ENCODE measurements at places on chromosomes 7 and 10.

DNA sequence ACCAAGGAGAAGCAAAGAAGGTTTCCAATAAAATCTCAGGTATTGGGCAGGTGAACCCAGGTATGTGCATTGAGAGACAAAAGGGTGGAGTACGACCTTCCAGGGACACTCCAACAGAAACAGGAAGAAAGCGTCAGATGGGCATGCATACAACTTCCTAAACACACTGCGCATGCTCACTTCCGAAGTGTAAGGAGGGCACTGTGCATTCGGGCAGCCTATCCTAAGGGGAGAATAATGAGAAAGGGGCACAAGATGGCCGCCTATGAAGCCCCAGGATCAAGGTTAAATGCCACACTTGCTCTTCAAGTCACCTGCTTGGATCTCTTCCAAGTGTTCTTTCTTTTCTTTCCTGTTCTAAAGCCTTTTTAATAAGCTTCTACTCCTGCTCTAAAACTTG, 39.4 kb upstream of the PRSS1 start:
- no peak for DNase-seq

DNA sequence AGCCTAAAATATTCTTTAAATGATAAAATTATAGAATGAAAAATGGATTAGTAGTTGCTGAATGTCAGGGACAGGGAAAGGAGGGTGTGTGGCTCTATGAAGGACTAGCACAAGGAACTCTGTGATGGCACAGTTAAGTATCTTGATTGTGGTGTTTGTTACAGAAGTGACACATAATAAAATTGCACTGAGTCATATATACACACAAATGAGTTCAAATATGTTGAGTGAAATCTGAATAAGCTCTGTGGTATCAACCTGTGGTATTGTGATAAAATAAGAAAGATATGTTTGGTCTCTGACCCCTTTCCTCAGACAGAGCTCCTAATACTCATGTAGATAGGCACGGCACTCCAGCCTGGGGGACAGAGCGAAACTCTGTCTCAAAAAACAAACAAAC, 181.5 kb upstream of the TRIM24 start:
- no peak for DNase-seq

GRCh38 chr7:98591926-98592325, 25.2 kb upstream of the NPTX2 start:
- DNase-seq = no peak

- no peak for DNase-seq
Measured at GRCh38 chr7:152895527-152895926, 136.0 kb downstream of the ACTR3B start.

DNA sequence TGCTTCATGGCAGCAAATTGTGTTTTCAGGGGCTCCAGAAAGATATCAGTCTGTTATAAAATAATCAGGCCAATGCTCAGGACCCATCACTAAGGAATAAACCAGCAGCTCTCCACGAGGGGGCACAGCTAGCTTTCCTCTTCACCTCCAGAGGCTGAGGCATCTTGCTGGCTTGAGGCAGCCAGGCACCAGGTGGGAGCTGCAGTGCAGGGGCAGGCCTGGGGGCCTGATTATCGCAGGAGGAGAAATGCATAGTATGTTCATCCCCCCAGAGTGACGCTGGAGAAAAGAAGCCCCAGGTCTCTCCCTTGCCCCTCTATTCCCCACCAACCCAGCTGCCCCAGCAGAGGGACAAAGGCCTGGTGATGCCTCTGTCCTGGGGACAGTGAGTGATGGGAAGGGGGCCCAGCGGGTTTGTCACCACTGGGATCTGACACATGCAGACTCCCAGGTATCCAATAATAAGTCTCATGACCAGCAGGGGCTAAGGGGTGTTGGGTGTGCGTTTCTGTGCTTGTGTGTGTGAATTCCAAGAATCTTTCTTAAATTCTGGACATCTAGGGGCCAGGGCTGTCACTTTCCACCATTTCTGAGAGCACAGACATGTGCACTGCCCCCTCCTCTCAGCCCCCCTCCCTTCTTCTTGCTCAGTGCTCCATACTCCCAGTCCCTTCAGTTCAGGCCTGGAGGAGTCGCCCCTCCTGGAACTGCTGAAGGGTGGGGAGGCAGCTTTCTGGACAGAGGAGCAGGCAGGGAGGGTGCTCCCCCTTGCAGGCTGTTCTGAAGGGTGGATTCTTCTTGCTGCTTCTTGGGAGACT, 128.1 kb upstream of the FAM20C start:
- no peak for DNase-seq

- DNase-seq = no peak
Measured at GRCh38 chr7:92366730-92367129, 80.6 kb upstream of the GATAD1 start.

- DNase-seq = no peak
Measured at GRCh38 chr10:133453516-133454203, at the start of gene SCART1. Gene SCART1 (plus strand): TSS chr10:133453945. CDS start chr10:133453998, 53 bp downstream.

DNA sequence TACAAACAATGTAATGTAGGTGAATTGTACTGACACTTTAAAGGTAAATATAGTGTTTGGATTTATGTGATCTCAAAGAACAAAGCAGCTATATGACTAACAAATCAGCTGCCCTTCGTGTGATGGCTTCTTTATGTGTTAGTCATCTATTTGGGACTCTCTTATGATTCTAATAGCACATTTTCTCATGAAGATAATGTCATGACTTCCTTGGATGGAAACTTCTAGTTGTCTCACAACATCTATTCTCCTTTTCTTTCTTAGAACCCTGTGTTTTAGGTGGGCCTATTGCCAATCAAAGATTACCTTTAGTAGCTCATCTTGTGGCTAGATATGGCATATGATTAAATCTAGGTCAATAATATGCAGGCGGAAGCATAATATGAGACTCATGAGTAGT, 45.0 kb downstream of the TMEM106B start:
- DNase-seq = no peak

DNA sequence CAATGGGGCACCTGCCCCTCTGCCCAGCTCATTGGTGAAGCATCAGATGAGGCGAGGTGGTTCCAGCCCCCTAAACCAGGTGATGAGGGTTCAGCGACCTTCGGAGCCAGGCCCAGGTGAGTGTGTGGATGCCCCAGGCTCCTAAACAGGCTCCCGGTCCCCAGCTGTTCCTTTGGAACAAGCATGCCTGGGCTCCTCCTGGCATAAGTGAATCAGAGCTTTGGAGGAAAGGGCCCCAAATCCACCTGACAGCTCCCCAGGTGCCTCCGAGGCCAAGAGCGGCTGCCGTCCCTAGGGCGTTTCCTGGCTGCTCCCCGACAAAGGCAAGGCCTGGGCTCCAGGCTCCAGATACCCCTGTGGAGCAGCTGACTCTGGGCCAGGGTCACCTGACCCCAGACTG, 61.3 kb downstream of the YKT6 start:
- no peak for DNase-seq

GRCh38 chr7:24831240-24831639, 74.0 kb upstream of the GSDME start:
- DNase-seq = no peak

- DNase-seq = no peak
Measured at GRCh38 chr10:77835669-77836086, 90.9 kb downstream of the DLG5 start.

GRCh38 chr10:55551603-55552002, 750.6 kb upstream of the PCDH15 start:
- DNase-seq = no peak

DNA sequence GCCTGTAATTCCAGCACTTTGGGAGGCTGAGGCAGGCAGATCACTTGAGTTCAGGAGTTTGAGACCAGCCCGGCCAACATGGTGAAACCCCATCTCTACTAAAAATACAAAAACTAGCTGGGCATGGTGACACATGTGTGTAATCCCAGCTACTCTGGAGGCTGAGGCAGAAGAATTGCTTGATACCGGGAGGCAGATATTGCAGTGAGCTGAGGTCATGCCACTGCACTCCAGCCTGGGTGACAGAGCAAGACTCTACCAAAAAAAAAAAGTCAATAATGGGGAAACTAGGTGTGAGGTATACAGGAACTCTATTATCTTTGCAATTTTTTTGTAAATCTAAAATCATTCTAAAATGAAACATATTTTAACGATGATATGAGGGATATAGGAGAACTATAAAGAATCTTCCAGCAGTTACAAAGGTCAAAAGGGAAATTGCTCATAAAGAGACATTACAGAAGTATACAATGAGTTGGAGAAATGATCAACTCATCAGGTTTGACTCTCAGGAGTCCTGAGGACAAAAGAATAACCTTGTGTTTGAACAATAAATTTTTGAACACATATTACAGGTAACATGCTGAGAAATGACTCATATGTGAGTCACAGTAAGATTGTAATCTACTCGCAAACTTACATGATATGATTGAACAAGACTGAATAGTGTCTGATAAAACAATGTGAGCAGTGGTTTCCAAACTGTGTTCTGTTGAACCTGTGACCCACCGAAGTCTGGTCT, 272.6 kb downstream of the FGFR2 start:
- no peak for DNase-seq

DNA sequence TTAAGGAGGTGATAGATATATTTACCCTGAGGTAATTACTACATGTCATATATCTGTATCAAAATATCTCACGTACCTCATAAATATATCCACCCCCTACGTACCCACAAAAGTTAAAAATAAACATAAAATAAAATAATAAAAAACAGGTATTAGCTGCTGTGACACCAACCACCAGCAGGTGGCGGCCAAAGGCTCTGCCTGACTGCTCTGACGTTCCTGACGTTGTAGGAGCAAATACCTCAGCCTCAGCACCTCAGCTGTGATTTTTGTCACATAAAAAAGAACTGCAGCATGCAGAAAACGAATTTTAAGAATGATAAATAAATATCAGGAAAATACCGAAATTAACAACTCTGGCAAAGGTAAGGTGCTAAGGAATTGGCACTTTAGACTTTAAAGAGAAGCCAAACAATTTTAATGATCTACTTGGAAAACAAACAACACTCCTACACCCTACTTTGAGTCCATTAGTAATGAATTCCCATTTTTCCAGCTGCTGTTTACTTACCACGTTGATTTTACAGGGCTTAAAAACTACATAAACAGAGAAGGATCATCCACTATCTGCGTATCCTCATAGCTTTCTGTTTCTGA, 125.4 kb upstream of the TARP start:
- peak; percentile 31 for DNase-seq

- DNase-seq = no peak
Measured at GRCh38 chr10:117797296-117797695, 249.4 kb downstream of the RAB11FIP2 start.

- no peak for DNase-seq
Measured at GRCh38 chr10:58570979-58571378, 58.3 kb downstream of the BICC1 start.
